ENCODE measurements at places on chromosomes 2 and 18.

- DNase-seq = no peak
These were observed 178.6 kb downstream of the NEDD4L start for GRCh38 chr18:58222432-58223125.

GRCh38 chr2:62536873-62537547 is 31.0 kb upstream of the TMEM17 start:
- DNase-seq = no peak

GRCh38 chr2:45072862-45073237 is 63.6 kb upstream of the SIX2 start:
- DNase-seq = no peak

- no peak for DNase-seq
These were observed 222.0 kb downstream of the LDLRAD4 start for GRCh38 chr18:13440277-13441248.

GRCh38 chr2:160321006-160321405 is 120.9 kb upstream of the ITGB6 start:
- DNase-seq = no peak

DNA sequence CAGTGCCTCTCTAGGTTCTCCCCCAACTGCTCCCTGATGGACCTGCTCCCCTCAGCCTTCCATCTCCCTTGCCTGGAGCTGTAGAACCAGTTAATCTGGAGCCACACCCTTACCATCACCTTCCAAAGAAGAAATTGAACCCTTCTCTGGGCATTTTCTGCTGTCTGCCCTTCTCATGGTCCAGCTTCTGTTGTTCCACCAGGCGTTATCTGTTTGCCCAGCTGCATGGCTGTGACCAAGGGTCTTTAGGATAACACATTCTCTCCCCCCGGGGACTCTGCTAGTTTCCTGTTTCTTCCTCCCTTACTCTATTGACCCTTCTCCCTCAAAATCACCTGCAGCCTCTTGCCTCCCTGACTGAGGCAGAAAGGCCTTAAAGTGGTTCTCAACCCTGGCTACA is 3.2 kb upstream of the ANKRD53 start:
- no peak for DNase-seq

- no peak for DNase-seq
These were observed 46.5 kb upstream of the SPAG16 start for GRCh38 chr2:213237787-213238186.

DNA sequence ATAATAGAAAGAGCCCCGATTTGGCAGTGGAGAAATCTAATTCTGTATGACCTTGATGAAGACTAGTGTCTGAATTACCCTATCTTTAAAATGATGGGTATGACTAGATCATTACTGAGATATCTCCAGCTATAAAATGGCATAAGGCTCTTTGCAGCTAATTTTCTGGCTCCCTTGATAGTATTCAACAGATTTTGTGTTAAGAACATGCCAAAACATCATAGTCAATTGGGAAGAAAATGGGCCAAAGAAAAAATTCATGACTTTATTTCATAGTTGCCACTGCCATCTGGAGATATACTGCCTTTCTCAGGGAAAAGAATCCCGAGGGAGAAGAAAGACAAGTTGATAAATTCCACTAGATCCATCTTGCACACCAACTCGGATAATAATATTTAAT is 1618.7 kb downstream of the LRP1B start:
- no peak for DNase-seq

DNA sequence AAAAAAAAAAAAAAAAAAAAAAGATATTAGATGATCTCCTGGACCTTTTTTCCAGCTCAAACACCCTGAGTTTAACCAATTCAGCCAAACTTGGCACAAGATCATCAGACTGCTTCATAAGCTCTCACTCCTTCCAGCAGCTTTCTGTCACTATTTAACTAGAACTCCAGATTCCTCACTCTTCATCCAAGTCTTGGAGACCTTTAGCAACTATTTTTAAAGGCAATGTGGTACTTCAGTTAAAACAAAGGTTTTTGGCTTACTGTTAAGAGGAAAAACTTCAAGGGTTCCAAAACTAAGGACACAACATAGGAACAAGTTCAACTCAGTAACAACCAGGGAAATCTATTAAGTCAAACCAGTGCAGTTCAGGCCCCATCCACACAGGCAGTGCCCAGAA is 23.2 kb downstream of the LAMA1 start:
- no peak for DNase-seq
